ENCODE measurements at places on chromosomes 1 and 21.

GRCh38 chr1:226991920-226992319 is 51.8 kb downstream of the COQ8A start:
- DNase-seq: no peak

- DNase-seq: no peak
These were observed 10.6 kb upstream of the LRRC39 start for GRCh38 chr1:100188617-100189016.

DNA sequence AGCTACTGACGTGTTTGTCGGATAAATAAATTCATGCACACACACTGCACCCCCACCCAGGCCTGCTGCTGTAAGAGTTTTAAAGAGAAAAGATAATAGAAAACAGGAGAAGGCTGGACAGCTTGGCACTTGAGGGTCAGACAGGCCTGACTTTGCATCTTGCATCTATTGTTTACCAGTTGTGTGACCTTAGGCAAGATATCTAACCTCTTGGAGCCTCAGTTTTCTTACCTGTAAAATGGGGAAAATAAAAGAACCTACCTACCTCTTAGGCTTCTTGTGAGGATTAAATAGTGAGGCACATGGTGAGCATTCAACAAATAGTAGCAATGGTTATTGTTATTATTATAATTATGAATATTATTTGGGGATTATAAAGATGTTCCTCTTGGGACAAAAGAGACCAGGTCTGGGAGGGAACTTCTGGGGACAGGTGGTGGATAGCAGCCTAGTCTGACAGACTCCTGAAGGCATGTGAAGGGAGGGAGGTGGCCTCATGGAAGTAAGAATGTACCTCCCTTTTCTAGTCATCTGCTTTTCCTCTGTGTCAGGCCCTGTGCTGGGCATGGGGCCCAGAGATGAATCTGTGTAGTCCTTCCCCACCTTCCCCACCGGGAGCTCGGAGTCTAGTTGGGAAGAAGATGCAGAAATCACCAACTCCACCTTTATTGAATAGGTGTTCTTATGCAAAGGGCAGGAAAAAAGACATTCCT is 18.3 kb upstream of the EPB41 start:
- DNase-seq: no peak

DNA sequence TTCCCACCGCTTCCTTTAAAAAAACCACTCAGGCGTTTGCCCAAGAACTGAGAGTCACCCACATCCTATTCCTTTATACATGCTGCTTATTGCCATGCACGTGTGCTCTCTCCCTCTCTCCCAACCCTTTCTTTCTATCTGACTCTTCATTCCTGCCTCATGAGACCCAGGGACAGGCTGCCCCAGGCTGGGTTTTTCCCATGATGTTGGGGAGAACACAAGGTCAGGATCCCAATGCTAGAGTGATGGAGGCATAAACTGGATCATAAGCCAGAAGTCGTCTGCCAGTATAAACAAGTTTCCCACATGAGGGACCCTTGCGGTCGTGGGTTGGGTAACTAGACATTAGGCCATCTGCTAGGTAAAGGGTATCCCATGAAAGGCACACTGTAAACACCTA is 64.9 kb downstream of the CD2 start:
- DNase-seq: no peak

- DNase-seq: no peak
These were observed 199.2 kb downstream of the DNM3 start for GRCh38 chr1:172040466-172040865.

GRCh38 chr1:198864695-198865094 is 225.9 kb downstream of the PTPRC start:
- no peak for DNase-seq

DNA sequence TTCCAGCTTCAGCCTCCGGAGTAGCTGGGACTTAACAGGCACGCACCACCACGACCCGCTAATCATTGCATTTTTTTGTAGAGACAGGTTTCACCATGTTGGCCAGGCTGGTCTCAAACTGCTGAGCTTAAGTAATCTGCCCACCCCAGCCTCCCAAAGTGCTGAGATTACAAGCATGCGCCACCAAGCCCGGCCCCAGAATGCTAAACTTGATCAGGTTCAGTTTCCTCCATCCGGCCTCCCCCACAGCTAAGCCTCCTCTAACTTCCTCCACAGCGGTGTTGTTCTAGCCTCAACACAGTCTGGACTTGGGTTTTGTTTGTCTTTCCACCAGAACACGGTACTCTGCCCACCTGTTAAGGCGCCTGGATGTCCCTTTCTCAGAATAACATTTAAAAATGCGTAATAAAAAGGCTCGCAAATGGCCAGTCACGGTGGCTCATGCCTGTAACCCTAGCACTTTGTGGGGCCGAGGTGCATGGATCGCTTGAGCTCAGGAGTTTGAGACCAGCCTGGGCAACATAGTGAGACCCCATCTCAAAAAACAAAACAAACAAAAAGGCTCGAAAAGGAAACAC is 2.4 kb downstream of the PARP1 start:
- no peak for DNase-seq

GRCh38 chr1:101221945-101222429 is 14.8 kb upstream of the S1PR1 start:
- no peak for DNase-seq

DNA sequence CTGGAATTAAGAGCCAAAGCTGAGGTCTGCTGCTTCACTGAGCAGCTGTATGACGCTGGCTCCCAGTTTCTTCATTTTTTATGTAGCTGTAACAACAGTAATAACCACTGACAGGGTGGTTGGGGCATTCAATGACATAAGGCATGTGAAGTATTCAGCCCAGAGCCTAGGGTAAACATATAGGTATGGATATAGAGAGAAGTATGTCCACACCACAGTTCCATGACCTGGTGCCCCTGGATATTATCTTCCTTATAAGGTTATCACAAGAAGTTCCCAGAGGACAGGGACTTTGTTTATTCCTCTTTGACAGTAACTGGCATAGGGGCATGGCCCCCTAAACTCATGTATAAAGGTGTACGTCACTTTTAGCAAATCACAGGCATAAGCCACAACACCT is 14.7 kb downstream of the RAB42 start:
- DNase-seq: no peak

All from chondrocyte (in vitro differentiated cells).